Stimulated activated CD4-positive, alpha-beta T cell treated with anti-CD3 and anti-CD28 coated beads, TNF-alpha, amount 100 ng/mL, for 24 hours (primary cell): ENCODE measurements at places on chromosomes 16 and 17.

- no peak for DNase-seq
Observed at GRCh38 chr17:67514998-67515397, 137.9 kb downstream of the PITPNC1 start.

GRCh38 chr16:65618333-65618732 lies 496.5 kb upstream of the CDH11 start:
- DNase-seq: no peak

- DNase-seq: no peak
Observed at GRCh38 chr17:39261286-39261685, 35.5 kb upstream of the STAC2 start.

GRCh38 chr17:36858119-36859002 lies 78.9 kb upstream of the LHX1 start:
- DNase-seq: no peak

GRCh38 chr16:67907397-67908180 lies 14.5 kb downstream of the PSKH1 start:
- DNase-seq: no peak

DNA sequence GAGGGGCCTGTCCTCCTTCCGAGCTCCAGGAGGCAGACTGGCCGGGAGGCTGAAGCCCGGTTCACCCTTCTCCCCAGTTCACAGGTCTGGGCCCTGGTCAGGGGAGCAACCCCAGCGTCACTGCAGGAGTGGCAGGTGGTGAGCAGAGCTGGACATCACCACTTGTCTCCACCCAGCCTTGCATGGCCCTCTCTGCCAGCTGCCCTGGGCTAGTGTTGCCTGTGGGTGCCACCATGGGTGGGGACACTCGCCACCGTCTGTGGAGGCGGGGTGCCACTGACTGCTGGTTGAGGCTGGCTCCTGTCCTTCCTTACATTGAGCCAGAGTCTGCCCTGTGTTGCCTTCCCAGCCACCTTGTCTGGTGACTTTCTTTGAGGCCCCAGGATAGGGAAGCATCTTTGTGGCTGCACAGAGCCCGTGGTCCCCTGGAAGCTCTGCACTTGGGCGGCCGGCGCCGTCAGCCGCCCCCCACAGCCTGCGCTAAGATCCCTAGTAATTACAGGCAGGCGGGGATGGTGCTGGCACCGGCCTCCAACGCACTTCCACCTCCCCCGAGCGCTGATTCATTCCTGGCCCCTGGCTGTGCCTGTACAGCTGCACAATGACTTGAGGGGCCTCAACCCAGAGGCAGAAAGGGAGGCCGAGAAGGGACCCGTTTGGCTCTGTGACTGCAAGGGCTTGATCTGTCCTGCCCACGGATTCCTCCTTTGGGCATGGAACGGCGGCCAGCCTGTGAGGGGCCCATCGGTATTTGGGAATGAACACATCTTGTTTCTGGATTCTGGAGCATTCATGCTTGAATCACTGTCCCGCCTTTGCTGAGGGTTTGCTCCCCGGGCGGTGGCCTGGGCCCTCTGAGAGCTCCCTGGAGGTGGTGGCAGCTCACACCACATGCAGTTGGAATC lies 5.2 kb downstream of the BAIAP2 start:
- DNase-seq: no peak

- peak; percentile 53 for DNase-seq
Observed at GRCh38 chr17:79800325-79801155, 3.7 kb upstream of the CBX8 start.

DNA sequence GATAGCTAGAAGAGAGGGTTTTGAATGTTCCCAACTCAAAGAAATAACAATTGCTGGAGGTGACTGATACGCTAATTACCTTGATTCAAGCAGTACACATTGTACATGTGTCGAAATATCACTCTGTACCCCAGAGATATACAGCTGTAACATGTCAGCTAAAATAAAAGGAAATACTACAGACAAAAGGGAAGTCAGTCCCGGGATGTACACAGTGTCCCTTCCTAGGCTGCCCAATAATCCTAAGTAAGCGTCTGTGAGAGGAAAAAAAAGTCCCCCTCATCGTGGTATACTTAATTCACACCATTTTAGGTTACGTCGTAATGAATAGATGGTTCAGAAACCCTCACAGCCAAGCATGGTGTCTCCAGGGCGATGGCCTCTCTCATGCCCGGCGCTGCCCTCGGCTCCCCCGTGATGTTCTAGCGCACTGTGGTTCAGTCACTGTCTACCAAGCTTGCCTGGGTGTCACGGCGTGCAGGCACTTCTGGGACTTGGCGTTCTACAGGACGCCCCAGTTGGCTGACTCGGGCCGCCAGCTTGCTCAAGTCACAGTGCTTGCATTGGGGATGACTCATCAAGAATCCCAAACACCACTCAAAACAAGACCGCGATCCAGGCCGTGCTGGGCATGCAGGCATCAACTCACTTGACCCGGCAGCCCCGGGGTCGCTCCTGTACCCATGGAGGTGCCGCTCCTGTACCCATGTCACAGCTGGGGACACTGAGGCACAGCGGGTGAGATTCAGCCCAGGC lies 27.6 kb downstream of the CCDC40 start:
- DNase-seq: no peak

GRCh38 chr17:40253565-40253964 lies 34.1 kb upstream of the CDC6 start:
- no peak for DNase-seq

- no peak for DNase-seq
Observed at GRCh38 chr17:16215965-16216316, 607 bp upstream of the NCOR1 start.

DNA sequence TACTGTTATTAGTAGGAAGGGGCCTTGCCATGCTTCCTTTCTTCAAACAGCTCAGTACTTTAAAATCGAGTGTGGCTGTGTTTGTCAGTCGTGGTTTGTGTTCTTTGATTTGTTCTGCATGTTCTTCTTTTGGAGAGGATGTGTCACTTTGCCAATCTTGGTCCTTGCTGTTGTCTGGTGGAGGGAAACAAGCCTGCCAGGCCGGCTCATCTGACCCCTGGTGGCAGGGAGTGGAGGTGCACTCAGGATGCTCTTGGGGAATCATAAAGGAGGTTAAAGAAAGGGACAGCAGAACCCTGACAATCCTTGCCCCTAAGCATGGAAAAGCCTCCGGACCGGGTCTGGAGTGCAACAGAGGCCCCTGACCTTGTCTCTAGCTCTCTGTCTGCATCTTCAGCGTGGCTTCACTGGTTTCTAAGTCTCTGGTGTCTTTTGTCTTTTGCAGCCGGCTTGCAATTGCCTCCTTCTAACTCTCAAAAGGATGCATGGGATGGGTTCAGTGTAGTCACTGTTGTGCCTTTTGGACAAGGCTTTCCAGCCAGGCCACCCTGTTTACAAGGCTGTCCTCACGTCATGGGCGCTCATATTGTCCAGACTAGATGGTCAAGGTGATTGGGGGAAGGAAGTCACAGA lies 135.8 kb downstream of the WWOX start:
- peak; percentile 34 for DNase-seq

GRCh38 chr17:76026714-76027158 lies 370 bp downstream of the EVPL start:
- DNase-seq: no peak

- no peak for DNase-seq
Observed at GRCh38 chr16:10584981-10585438, 4.6 kb upstream of the EMP2 start.

GRCh38 chr16:81513204-81514040 lies 68.8 kb downstream of the CMIP start:
- DNase-seq: no peak

DNA sequence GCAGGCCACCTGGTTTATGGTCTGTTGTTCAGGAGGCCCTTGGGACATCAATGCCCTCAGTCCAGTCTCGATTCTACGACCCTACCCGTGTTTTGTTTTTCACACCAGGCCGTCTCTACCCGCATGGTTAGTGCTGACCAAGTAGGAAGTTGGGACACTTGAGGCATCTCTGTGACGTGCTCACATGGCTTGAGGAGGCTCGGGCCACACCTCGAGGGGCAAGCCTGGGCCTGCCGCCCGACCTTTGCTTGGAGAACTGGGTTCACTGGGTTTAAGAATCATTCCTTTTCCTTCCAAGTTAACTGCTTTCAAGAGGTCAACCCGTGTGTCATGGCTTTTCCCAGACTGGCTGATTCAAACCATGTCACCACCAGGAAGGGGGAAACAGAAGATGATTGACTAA lies 86.8 kb downstream of the CMIP start:
- no peak for DNase-seq

DNA sequence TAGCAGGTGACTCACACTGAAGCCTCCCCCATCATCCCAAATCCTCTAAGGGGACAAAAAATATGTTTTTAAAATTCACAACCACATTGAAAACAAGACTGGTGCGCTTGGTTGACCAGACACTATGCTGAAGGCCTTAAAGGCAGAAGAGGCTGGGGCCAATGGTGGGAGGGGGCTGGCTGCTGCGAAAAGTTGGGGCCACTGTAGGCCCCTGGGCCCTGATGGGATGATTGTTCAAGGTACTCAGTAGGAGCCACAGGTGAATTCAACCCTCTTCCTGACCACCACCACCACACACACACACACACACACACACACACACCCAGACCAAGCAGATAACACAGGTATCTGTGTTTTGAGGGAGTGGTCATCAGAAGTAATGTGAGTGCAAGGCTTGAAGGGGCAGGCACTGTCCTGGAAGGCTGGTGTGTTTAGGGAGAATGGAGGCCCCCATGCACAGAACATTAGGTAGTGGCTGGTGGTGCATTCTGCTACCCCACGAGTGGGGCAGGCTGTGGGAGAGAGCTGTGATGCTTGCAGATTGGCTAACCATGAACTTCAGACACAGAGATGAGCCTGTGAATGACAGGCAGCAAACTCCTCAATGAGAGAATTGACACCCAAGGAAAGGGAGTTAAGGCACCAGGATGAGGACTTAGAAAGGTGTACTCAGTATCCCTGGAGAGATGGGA lies 55.0 kb downstream of the NT5M start:
- no peak for DNase-seq
